ENCODE measurements at places on chromosomes 5 and 9.
A peak's percentile ranks its signal among the peaks of the same experiment; 100 is the strongest.

DNA sequence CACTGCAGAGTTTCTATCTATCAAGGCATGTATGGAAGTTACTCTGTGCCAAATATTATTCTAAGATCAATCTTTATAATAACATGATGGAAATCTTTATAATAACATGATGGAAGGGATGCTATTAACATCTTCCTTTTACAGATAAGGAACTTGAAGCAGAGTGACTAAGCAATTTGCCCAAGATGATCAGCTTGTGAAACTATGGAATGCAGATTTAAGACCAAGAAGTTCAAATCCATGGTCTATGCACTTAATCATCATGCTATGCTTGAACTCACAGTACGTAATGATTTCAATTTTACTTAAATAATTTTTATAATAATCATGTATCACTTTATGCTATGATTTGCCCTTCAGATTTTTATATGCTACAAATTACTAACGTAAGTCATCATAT lies 123.1 kb downstream of the DNAH5 start:
- DNase-seq = no peak

DNA sequence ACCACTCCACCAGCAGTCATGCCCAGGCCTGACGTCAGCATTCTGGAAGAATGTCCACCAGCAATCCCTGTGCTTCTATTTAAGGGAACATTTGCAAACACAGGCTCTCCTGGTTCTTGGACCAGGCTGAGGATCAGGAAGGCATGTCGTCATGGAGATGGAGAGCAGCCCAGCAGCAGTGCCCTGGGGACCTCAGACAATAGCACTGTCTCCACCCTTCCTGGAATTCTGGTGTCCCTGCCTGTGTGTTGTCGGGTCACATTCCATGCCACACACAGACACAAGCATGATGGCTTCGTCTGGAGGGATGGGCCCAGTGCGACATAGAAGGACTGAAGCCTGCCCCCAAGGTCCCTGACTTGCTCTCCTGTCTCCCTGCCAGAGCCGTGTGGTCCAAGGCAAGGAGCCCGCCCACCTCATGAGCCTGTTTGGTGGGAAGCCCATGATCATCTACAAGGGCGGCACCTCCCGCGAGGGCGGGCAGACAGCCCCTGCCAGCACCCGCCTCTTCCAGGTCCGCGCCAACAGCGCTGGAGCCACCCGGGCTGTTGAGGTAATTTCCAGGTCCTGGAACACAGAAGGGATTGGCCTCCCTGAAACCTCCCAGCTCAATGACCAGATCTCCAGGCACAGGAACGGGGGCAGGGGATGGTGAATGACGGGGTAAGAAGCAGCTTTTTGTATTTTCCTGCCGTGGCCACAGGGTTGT lies 43.8 kb downstream of the STOM start:
- no peak for DNase-seq

GRCh38 chr5:142324136-142324870 lies 518 bp downstream of the SPRY4 start:
- no peak for DNase-seq

DNA sequence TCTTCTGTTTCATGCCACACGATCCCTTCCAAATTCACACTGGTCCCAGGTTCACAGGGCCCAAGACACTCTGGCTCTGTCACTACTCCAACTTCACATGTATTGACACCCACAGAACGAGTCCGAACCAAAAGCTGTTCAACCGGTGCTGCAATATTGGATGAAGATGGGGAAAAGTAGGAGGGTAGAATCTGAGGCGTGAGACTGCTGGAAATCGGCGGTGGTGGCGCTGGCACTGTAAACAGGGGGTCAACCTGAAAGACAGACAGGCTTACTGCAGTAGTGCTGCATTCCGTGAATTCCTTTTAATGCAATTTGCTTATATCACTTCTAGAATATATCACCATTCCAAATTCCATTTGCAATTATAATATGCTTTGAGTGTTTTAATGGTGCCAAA lies 45.4 kb downstream of the ZNF608 start:
- DNase-seq = no peak

DNA sequence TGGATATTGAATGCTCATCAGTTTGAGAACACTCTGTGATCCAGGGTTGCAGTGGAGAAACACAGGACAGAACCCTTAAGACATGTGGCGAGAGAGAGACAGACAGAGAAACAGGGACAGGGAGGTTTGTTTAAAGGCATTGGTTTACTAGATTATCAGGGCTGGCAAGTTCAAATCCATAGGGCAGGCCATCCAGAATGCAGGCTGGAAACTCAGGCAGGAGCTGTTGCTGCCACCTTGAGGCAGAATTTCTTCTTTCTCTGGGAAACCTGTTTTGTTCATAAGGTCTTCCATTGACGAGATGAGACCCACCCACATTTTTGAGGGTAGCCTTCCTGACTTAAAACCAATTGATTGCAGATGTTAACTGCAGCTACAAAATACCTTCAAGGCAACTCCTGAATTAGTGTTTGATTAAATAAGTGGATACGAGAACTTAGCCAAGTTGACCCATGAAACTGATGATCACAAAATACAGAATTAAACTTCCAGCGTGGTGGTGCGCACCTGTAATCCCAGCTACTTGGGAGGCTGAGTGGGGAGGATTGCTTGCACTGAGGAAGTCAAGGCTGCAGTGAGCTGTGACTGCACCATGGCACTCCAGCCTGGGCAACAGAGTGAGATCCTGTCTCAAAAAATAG lies 55.9 kb downstream of the NSUN2 start:
- peak; percentile 50 for DNase-seq

DNA sequence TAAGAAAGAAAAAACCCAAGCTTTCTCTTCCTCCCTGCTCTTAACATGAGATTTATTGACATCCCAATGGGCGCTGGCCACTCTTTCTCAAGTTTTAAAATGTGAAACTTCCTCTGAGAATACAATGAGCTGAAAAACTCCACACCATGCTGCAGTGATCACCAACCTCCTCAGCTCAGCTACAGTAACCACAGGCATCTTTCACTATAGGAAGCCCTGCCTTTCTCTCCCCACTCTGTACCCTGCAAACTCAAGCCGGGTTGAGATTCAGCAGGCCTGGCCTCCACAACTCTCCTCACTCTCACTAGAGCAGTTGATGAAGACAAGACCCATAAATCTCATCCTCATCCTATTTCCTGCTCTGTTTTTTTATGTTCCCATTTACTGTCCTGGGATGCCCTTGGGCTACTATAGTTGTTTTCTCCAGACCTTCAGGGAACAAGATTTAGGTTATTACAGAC lies 48.3 kb downstream of the SH3TC2 start:
- no peak for DNase-seq

DNA sequence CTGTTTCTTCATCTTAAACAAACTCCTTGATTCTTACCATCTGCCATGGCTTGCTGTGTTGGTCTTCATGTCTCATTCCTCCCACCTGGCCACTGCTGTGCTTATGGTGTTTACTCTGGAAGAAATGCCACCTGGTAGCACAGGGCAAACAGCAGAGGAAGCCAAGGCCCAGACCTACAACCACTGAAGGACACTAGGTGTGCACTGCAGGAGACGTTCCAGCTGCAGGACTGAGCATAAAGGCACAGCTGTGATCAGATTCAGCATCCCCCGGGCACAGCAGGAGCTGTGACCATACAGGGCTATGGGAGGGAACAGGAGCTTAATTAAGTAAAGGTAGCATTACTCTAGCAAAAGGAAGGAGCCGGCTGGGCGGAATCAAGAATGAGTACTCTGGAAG lies 12.6 kb upstream of the GNAQ start:
- no peak for DNase-seq

- DNase-seq = no peak
Measured at GRCh38 chr5:123164054-123164453, 75.0 kb downstream of the PRDM6 start.

DNA sequence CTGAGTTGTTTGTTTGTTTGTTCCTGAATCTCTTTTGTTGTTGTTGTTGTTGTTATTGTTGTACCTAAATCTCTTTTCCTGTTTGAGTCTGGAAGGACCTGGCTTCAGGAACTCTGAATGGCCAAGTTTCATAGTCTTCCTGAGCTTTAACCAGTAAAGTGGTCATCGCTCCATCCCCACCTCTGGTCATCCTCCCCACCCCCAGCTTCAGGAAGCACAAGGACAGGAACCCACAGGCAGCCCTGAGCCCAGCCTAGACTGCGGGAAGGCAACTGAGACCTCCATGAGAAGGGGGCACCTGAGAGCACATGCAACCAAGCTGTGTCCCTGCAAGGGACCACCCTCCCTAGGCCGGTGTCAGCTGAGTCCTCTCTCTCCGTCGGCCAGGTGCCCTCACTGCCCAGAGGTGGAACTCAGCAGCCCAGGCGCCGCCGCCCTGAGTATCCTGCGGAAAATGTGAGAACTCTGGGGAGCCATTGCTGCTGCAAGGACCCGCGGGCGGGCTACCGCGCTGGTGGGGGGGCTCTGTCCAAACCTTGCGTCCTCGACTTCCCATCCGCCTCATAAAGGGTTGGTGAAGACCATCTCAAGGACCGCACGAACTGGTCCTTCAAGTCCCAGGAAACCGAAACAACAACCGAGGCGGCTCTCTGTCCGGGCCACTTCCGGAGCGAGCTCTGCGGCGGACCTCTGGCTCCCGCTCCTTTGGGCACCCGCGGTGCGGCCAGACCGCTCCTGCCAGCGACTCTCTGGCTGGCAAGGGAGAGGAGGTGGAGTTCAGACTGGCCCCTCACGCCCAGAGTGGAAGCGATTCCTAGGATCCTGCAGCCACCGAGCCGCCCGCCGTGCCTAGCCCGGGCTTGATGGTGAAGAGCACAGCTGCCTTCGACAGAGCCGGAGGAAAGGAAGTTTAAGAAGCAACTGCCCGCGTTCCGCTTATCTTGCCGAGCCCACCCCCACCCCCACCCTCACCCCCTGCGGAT lies 4.2 kb downstream of the BARX1 start:
- DNase-seq = no peak

GRCh38 chr5:177334155-177334551 lies 17.3 kb downstream of the LMAN2 start:
- DNase-seq = no peak

GRCh38 chr5:90367879-90368278 lies 41.7 kb downstream of the CETN3 start:
- no peak for DNase-seq

DNA sequence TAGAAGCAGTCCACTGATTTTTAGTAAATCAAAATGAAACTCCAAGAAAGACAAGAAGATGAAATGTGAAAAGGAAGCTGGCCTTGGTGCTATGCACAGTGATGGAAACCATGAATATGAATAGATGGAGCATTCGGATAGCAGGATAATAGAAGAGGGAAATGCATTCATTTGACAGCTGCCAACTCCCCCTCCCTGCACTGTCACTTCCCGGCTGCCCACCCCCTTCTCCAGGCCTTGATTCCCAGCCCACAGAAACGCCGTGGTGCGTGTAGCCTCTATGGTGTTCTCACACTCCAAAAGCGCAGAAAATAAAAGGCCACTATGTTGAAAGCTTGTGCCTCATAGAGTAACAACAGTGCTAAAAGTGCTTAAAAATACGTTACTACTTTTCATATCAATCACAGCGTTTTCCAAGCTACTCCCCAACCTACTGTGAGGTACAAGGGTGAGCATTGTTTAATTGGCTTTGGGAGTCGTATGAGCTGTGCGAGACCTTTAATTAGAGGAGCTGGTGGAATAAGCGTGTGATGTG lies 26.1 kb upstream of the IFNK start:
- DNase-seq = no peak
